ENCODE measurements at places on chromosomes 2 and 18.

DNA sequence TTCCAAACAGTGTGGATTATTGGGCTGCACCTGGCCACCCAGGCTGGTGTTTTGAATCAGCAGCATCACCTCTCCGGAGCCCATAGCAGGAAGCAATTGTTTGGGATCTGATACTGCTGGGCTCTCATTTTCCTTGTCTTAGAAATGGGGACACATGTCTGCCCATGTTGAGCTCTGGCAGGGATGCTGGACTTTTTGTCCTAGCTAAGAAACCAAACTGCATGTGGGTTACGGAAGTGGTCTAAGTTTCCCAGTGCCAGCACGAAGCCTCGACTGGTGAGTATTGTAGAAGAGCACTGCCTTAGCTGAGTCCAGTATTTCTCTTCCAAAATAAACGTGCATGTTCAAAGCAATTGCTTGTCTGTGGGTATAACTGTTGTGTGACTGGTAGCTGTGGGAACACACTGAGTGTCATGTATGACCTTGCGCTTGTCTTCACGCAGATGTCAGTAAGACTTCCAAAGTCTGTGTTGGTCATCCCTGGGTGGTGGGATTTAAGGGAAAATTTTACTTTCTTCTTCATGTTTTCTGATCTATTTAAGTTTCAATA, 43.6 kb downstream of the SH3RF3 start:
- no peak for ATAC-seq

DNA sequence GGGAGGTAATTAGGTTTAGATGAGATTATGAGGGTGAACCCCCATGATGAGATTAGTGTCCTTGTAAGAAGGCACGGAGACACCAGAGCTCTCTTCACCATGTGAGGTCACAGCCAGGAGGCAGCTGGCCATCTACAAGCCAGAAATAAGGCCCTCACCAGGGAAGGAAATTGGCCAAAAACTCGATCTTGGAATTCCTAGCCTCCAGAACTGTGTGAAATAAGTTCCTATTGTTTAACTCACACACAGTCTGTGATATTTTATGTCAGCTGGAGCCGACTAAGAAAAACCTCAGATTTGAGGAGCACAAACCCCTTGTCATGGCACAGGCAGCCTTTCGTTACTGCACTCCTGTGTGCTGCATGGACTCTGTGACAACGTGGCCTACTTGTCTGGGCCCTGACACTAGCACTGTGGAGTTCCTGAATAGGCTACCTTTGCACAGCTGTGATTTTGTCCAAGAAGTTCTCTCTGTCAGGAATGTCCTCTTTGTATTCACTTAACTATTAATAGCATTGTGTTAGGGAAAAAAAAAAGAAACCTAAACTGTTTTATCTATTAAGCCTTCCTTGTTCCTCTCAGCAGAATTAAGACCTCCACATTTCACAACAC, 319.8 kb downstream of the TDRD15 start:
- ATAC-seq, result no peak

- ATAC-seq, result peak; percentile 64
Observed at GRCh38 chr2:108194409-108195132, 45.2 kb upstream of the SULT1C3 start.

GRCh38 chr2:75551434-75551833, 9.3 kb downstream of the EVA1A start:
- ATAC-seq, result no peak

DNA sequence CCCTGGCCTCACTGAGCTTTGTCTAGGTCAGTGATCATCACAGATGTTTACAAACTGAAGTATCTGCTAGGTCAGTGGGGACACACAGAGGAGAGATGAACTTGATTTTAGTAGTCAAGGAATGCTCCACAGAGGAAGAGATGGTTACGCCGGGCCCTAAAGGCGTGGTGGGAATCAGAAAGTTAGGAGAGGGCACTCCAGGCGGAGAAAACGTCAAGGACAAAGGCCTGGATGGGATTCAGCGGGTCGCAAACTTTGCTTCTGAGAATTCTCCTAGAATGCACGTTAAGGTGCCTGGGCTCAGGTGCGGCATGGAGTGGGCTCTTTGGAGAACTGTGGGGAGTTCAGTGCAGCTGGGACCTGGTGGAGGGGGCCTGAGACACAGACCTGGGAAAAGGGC, 78.8 kb downstream of the TMEM17 start:
- no peak for ATAC-seq

DNA sequence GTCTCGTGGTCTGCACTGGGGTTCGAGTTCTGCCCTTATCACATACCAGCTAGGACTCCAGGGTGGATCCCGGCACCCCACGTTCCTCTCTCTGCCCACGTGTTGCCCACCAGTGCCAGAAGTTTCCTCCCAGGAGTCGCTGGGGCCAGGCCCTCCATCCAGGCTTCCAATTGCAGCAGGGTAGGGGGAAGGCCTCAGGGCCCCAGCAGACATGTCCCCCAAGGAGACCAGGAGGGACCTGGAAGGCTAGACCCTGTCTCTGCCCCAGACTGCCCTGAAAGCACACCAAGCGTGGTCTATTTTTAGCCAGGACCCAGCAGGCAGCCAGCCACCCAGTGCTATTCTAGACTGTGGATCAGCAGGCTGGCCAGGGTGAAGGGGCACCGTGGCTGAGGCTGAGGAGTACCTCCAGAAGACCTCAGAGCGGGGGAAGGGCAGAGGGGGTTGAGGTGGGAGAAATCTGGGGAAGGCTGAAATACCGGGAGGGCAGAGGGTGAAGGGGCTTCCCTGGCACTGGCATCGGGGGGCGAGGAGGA, 18.8 kb upstream of the TNS1 start:
- no peak for ATAC-seq

DNA sequence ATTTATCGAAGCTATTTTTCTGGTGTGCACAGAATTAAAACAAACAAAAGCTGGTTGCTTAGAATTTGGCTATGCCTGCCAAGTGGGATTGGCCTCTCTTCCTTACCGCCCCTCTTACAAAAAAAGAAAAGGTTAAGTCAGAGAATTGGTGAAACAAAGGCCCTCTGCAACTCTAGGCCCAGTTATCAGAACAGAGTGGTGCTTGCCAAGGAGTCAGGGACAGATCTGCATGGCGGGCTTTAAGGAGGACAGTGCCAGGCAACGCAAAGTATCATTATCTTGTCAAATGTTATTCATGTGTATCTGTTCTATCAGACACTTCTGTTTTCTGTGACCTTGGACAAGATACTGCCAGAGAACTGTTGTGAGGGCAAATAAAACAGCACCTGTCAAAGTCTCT, 78.3 kb downstream of the TGIF1 start:
- no peak for ATAC-seq

DNA sequence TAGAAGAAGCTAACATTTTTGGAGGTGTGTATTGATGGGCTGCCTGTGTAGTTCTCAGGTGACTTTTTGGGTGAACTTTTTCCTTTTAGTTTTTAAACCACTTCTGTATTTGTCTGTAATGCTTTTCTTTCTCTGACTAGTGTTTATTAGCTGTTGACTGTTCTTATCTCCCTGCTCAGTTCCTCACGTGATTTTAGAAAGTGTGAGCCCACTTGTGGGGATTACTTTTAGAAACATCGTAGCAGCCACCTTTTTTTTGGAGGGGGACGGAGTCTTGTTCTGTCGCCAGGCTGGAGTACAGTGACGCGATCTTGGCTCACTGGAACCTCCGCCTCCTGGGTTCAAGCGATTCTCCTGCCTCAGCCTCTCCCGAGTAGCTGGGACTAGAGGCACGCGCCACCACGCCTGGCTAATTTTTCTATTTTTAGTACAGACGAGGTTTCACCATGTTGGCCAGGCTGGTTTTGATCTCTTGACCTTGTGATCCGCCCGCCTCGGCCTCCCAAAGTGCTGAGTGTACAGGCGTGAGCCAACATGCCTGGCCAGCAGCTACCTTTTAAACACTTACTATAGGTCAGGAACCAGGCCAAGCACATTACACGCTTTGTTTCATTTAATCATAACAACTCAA, 9.2 kb upstream of the CDKL4 start:
- ATAC-seq, result no peak

DNA sequence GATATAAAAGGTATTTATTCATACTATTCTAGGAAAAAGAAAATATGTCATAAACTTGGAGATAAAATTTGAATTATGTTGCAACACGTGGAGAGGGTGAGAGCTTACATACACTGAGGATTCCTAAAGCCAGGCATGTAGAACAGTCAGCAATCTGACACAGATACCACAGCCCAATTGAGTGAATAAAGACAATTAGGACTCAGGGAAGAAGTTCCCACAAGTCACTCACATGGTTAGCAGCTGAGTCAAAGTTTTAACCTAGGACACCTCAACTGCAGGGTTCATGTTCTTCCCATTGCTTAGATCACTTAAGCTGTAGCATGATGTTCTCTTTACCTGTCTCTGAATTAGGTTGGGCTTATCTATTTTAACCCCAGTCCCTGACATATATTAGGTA, 189.5 kb downstream of the CMPK2 start:
- no peak for ATAC-seq

DNA sequence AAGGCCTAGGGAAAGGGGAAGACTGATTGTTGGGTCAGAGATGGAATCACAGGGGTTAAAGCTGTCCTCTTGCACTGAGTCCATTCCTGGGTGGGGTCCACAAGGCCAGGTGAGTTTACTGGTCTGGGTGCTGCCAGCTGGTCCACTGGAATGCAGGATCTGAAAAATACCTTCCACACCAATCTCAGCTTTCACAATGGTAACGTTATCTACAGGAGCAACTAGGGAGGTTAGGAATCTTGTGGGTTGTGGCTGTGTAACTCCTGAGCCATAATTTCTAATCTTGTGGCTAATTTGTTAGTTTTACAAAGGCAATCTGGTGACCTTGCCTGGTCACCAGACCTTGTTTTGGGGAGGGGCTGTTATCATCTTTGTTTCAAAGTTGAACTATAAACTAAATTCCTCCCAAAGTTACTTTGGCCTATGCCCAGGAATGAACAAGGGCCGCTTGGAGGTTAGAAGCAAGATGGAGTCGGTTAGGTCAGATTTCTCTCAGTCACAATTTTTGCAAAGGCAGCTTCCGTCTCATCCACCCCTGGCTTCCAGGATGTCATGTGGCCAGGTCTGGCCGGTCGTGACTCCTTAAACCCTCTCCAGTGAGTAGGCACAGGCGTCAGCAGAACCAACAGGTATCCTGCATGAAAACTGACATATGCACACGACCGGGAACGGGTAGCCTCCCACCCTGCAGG, 123.3 kb upstream of the SH3BP4 start:
- no peak for ATAC-seq

DNA sequence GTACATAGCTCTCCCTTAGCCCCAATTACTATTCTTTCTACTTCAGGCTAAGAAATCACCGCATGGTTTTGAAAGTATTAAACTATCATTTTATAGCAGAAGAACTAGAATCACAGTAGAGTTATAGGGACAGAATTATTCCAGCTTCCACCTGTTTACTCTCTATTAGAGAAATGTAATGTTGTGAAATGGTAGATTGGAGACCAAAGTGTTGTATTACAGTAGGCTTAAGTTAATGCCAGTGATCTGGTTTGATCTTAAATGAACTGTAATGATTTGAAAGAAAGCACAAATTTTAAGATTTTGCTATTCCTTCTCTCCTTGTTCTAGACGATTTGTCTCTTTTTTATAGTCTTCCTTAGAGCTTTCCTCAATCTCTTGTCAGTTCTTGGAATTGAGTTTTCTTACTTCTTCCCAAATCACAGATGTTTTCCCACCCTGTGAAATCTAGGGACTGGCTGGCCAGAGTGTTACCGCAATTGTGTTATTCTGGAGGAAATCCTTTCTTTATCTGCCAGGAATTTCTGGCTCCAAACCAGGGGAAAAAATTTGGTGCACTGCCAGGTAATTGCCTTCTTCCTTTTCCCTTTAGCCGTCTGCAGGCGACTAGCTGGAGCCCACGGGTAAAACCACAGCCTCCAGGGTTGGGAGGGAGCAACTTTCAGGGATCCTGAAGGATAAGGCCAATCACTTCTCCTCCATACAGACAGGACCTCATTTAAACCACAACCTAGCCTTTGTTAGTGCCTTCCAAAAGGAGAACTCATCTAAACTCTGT, 51.7 kb downstream of the NOP58 start:
- peak; percentile 88 for ATAC-seq

- ATAC-seq, result no peak
Observed at GRCh38 chr18:34709104-34709503, 994 bp upstream of the DTNA start.

- ATAC-seq, result no peak
Observed at GRCh38 chr18:79947054-79947755, 4.2 kb downstream of the SLC66A2 start.

- ATAC-seq, result no peak
Observed at GRCh38 chr18:32026491-32027086, 8.0 kb downstream of the RNF125 start.

GRCh38 chr2:9543557-9543956, 12.1 kb downstream of the ADAM17 start:
- no peak for ATAC-seq

Data from SK-N-SH treated with all-trans-retinoic acid at 6 μM for 48 hours (cell line).